ENCODE measurements at places on chromosomes 12 and 14.

DNA sequence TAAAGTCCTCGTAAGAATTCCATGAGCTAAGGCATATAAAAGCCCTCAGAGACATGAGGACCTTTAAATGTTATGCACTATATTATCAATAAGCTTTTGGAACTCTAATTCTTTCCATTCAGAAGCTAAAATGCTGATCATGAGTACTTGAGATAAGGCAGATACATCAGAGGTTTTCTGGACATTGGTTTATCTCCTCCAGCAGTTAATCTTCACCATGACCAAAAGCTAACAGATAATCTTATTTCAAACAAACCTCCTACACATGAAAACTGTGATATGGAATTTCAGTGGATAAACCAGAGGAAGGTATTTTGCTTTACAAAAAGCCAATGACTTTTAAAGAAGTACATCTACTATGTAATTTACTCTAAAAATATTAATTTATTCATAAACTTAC is 97.9 kb upstream of the BBS10 start:
- DNase-seq, result no peak

GRCh38 chr14:23639891-23640523 is 3.8 kb downstream of the DHRS2 start:
- no peak for DNase-seq

DNA sequence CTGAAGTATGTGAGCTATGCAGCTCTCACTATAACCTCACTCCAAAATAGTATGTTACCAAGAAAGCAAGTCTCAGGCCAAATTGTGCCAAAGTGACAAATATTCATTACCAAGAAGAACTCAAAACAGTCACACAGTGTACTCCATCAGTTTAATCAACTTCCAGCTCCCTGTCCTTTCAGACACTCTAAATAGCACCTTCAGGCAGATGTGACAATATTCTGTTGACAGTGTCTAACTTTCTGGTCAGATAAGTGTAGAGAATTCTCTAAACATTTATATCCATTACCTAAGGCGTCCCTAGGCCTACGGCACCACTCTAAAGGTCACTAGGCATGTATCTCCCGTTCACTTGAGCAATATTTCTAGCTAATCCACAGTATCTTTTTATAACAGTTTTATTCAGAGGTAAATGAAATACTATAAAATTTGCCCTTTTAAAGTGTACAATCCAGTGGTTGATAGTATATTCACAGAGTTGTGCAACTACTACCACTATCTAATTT is 21.7 kb downstream of the CPNE8 start:
- DNase-seq, result no peak

DNA sequence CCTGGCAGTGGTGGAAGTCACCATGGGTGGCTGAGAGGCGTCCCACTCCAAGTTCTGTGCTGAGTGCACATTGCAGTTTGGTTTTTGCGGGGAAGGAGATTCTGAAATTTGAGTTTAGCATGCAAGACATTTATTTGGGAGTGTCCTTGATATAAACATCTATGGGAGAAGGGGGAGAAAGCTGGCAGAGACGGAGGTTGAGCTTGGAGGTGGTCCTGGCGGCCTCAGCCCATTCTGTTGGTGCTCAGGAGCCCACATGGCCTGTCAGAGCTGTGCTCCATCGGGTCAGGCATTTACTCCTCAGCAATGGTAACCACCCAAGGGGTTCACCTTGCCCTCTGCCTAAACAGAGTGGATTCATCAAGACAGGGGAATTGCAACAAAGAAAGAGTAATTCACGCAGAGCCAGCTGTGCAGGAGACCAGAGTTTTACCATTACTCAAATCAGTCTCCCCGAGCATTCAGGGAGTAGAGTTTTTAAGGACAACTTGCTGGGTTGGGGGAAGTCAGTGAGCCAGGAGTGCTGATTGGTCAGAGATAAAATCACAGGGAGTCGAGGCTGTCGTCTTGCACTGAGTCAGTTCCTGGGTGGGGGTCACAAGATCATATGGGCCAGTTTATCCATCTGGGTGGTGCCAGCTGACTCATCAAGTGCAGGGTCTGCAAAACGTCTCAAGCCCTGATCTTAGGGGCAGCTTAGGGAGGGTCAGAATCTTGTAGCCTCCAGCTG is 323.3 kb upstream of the TMEM132C start:
- DNase-seq, result no peak

DNA sequence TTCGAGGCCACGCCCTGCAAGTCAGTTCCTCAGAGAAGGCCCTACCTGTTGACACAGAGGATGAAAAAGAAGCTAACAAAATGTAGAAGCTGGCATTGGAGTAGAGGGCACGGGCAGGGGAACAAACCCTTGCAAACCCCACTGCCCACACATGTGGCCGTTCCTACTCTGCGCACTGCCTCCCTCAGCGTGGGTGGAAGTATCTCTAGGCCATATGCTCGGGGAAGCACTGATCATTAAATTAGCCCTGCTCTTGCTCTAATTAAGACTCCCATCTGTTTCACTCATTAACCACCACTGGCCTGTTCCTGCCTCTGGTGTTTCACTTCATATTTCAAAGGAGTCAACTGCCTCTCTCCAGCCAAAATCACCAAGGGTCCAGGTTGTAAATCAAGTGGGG is 201.2 kb upstream of the SFSWAP start:
- no peak for DNase-seq

- DNase-seq, result no peak
Measured at GRCh38 chr14:34013721-34014060, 62.8 kb upstream of the EGLN3 start.

- DNase-seq, result no peak
Measured at GRCh38 chr12:68970951-68971350, 38.0 kb upstream of the CPM start.

GRCh38 chr12:92547906-92548305 is 154.9 kb upstream of the PLEKHG7 start:
- DNase-seq, result no peak

GRCh38 chr14:64728856-64729255 is 24.6 kb downstream of the PLEKHG3 start:
- no peak for DNase-seq

- no peak for DNase-seq
Measured at GRCh38 chr12:119807380-119807779, 69.7 kb downstream of the CIT start.

GRCh38 chr12:58750484-58750883 is 169.8 kb downstream of the LRIG3 start:
- DNase-seq, result peak; percentile 96

DNA sequence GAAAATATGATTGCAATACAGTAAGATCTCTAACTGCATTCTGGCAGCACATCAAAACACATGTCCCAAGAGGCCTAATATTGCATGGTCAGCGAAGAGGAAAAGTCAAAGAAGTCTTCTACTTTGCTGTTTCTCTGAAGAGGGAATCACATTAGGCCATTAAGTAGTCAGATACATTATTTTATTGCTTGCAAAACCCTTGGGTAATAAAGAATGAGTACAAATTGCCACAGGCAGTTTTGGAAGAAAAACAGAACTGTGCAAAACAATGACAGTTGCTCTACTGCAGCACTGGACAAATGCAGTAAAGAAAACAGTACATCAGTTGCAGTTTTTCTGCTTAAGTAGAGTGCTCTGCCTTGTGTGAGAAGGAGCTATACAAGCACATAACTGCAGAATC is 211.9 kb downstream of the MED13L start:
- no peak for DNase-seq

DNA sequence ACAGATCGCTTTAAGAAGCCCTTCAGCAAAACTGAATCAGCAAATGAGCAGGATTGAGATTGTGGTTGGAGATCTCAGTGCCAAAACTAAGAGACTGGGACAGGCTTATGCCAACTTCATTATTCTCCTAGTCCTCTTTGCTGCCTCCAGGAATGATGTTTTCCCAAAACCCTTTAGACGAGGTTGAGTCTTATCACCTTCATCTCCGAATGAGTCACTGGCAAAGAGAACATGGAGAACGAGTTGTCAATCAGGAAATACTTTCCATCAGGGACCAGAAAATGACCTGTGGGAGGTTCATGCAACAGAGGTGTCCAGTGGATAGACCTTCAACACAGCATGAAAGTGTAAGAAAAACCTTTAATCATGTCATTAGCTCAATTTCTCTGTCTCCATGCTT is 461.5 kb downstream of the RMST start:
- DNase-seq, result peak; percentile 4

- DNase-seq, result peak; percentile 41
Measured at GRCh38 chr14:78902010-78902623, 731.9 kb downstream of the NRXN3 start.

- DNase-seq, result no peak
Measured at GRCh38 chr12:98696036-98696646, 51.1 kb downstream of the APAF1 start.

GRCh38 chr12:126874427-126875026 is 1392.4 kb upstream of the TMEM132C start:
- no peak for DNase-seq

- no peak for DNase-seq
Measured at GRCh38 chr12:6328945-6329702, 12.8 kb downstream of the TNFRSF1A start.

DNA sequence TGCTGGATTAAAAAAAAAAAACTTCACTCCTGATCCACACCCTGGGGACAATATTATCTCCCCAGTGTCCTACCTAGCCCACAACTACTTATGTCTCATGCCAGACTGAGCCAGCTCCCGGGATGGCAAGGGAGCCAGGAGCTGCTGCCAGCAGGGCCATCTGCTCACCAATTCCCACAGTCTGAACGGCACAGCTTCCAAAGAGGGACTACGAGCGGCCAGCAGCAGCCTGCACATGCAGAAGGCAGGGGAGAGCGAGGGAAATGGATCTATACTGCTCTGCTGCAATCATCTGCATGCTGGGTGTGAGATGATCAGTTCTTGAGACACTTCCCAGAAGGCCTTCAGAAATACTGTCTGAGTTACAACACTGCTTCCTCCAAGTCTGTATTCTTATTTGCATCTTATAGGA is 11.1 kb downstream of the SSH1 start:
- DNase-seq, result no peak

DNA sequence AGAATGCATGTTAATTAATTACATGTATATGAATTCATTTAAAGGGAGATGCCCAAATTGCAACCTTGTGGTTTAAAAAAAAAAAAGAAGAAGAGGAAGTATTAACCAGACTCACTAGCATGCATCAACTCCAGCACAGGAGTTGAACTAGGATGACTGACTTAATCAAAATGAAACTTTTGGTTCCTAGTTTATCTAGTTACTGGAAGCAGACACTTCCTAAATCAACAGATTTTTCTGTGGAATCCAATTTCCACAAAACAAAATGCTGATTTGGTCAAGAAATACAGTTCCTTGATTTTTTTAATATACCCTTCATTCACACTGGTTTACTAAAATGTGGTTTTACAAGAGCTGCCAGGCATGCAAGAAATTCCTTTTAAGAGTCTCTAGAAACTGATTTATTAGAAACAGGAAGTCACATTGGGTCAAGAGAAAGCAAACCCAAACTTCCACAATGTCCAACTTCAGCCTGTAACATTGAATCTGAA is 41.6 kb downstream of the ITPR2 start:
- DNase-seq, result peak; percentile 76

DNA sequence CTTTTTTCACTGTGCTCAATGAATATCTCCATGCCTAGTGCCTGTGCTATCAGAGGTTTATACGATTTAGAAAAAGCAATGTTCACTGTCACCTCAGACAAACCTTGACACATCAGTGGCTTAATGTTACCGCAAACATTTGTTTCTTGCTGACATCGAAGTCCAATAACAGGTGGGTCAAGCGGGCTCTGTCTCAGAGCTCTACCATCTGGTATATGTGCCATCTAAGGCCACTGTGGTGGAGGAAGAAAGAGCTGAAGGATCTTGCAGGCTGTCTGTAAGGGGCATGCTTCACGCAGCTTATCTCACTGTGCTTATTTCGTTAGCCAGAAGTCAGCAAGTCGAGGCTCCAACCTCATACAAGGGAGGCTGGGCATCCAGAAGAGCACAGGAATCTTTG is 189.5 kb upstream of the NTF3 start:
- no peak for DNase-seq

- DNase-seq, result no peak
Measured at GRCh38 chr12:23950210-23950774, 822 bp upstream of the SOX5 start.

GRCh38 chr12:60872850-60873713 is 1277.3 kb downstream of the SLC16A7 start:
- peak; percentile 51 for DNase-seq

- no peak for DNase-seq
Measured at GRCh38 chr12:10614056-10614370, 604 bp upstream of the MAGOHB start.

DNA sequence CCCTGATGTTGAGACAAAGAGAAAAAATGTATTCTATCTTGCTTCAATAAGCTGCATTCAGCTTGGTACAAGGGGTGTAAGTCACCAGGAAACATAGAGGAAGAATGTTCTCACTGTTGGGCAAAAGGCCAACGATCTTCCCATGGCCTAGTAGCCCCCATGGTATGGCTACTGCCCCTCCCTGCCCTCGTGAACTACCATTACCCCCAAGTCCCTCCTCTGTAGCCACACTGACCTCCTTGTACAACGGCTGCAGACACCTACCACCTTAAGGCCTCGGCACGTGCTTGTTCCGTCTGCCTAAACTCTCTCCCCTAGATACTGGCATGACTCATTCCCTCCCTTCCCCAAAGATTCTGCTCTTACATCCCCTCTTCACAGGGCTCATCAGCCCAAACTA is 81.9 kb upstream of the ANO2 start:
- no peak for DNase-seq

- peak; percentile 14 for DNase-seq
Measured at GRCh38 chr12:5716201-5716600, 228.9 kb downstream of the ANO2 start.

- no peak for DNase-seq
Measured at GRCh38 chr14:43981135-43981768, 525.8 kb downstream of the FSCB start.

DNA sequence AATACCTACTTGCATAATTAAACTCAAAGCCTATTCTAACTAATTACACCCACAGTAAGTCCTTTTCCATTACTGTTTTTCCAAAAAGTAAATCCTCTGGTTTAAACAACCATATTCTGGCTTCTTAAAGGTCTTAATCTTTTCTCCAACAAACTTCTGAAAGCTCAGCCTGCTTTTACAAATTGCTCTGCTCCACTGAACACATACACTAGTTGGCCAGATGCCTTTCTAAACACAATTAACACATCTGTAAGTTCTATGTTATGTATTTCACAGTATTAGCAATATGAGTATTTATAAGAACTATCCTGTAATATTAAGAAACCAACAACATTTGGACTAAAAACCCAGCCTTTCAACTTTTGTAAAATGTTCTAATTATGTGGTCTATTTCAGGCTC is 30.1 kb downstream of the PTPRB start:
- DNase-seq, result no peak

DNA sequence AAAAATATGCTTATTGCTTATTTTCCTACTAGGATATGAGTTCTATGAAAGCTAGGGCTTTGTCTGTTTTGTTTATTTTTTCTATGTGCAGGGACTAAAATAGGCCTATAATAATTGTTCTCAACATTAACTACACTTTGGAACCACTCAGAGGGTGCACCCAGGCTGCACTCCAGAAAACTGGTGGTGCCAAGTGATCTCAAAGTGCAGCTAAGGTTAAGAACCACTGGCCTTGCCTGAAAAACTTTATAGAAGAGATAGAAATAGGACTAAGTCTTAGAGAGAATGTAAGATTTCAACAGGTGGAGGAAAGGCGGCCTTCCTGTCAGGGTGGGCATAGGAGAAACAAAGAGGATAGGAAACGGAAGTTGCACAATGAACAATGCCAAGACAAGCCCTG is 37.7 kb upstream of the NR1H4 start:
- DNase-seq, result no peak
